ENCODE measurements at places on chromosomes 1 and 21. TPM values are rescaled to one million over a fixed set of nuclear protein-coding genes. Genes with fewer than 3 reads are reported as not detected.

PALMD gene
- total RNA-seq = 0.32 TPM

ZBTB21 gene
- total RNA-seq = 6.3 TPM

CCDC17 gene
- 0.48 TPM for total RNA-seq

GBP2 gene
- total RNA-seq = 1.0 TPM

ANGPTL3 gene
- not detected for total RNA-seq

TTLL7 gene
- 3.9 TPM for total RNA-seq

APOBEC4 gene
- not detected for total RNA-seq

HSD3B2 gene
- not detected for total RNA-seq
